ENCODE measurements at places on chromosomes 2 and 18.

- no peak for DNase-seq
These were observed 97.6 kb downstream of the UXS1 start for GRCh38 chr2:106096299-106097037.

- no peak for DNase-seq
These were observed 42.2 kb downstream of the ARID5A start for GRCh38 chr2:96578731-96579130.

DNA sequence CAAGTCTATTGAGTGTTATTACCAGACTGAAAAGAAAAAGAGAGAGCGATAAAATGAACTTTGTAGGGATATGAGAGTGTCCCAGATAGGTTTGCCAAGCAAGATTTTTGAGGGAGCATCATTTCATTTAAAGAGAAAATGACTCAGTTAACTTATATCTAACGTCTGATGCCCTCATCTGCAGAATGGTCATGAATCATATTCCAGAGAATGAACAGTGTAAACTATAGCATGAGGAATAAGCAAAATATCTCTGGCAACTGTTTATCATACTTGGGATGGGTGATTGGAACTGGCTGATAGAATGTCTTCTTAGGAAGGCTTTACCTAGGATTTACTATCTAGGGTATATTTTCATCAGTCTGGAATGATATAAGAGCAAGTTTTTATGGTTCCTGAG, 289.4 kb downstream of the CMPK2 start:
- no peak for DNase-seq

GRCh38 chr2:240229005-240229404, 88.5 kb upstream of the OTOS start:
- DNase-seq = no peak

DNA sequence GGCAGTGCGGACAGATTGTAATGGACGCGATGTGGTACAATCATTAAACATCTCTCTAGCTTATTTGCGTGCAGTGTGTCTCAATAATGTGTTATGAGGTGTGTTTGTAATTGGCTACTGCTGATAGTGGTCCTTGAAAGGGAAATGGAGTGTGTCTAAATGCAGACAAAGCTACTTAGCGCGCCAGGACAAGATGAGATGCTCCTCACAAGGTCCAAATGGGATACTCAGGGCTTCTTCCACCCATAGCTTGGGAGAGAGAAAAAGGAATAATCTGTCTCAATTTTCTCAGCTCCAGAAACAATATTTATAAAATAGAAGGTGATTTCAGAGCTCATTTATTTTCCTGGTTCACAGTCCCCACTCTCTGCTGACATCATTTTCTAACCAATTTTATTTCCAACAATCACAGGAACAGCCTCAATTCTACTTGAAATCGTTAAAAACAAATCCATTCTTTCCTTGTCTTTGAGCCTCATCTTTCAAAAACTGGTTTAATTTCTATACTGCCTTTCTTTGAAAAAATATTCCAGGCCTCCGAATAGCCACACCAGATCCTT, 28.5 kb downstream of the GALNT14 start:
- no peak for DNase-seq

DNA sequence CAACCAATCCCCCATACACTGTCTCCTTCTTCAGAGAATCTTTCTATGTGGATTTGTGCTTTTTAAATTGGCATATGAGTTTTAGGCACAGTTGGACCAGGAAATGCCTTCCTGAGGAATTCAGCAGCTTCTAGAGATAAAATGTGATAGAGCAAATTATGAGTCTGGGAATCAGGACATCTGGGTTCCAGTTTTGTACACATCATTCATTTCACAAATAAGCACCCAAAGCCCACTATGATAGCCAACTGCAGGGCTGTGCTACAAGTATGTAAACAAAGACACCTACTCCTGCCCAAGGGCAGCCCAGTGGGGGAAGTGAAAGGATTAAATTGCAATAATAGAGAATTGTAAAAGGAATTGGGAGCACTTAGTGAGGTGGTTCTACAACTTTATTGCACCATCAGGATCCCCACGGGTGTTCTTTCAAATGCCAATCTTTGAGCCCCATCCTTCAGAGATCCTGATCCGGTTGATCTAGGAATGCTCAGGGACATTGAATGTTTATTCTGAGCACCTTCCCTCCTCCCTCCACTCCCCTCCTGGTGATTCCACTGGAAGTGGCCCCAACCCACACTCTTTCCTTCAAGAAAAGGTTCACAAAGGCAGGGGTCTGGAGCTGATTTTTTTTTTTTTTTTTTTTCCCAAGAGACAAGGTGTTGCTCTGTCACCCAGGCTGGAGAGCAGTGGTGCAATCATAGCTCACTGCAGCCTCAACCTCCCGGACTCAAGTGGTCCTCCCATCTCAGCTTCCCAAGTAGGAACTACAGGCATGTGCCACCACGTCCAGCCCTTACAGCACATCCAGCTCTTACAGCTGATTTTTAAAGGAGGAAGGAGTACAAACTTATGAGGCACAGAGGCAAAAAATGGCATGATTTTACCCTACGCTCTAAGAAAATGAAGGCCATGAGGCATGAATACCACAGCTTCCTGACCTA, 11.1 kb upstream of the KCMF1 start:
- no peak for DNase-seq

GRCh38 chr2:236693531-236693930, 123.9 kb downstream of the ACKR3 start:
- DNase-seq = no peak

GRCh38 chr18:9627642-9628041, 13.3 kb upstream of the PPP4R1 start:
- DNase-seq = no peak

DNA sequence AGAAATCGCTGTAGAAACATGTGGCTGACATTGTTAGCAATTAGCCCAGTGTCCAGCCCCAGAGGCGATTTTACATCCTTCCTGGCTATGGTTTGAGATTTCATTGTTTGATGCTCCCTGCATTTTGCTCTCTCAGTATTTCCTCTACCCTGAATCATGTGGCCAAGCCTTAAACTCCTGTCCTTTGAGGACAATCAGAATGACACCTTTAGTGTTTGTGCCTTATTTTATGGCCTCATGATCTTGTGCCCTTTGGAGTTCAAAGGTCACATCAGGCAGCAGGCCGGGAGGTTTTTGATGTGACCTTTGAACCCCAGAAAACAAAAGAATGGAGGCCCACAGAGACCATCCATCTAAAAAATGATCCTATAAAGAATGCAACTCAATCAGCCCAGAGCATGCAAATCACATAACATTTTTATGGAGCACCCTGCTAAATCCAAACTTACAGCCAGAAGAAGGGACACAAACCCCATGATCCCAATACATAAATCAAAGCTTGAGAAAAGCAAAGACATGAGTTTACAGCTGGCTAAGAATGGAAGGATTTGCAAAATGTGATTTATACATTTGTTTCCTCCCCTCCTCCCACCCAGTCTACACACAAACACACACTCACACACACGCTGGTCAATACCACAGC, 52.5 kb downstream of the FECH start:
- DNase-seq = no peak

DNA sequence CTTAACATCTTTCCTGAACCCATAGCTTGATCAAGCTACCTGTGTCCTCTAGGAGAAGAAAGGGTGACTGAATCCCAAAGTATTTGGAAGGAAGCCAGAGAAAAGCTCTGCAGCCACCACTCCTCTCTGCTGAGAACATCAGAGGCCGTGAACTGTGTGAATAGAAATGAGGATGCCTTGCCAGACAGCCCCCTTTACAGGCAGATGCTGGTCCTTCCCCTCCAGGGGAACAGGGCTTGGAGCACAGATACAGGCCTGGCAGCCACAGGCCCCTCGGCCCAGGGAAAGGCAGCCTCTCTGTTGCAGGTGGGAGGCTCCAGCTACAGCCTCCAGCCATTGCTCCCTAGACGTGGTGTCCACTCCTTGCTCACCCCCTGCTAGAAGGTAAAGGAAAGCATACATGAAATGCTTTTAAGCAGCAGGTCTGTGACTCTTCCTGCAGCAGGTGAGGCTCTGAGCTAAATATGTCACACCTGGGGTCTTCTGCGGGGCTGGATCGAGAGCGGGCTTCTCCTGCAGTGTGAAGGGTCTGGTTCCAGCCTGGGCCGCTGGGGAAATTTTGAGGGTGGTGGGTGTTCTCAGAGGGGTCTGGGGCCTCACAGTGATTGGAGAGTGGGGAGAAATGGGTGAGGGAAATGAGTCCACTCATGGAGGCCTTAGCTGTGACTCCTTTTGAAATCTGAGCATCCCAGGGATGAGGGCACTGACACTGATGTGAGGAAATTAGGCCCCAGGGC, 234.0 kb downstream of the KLHL29 start:
- no peak for DNase-seq

GRCh38 chr18:44789710-44790109, 109.0 kb downstream of the SETBP1 start:
- DNase-seq = no peak

DNA sequence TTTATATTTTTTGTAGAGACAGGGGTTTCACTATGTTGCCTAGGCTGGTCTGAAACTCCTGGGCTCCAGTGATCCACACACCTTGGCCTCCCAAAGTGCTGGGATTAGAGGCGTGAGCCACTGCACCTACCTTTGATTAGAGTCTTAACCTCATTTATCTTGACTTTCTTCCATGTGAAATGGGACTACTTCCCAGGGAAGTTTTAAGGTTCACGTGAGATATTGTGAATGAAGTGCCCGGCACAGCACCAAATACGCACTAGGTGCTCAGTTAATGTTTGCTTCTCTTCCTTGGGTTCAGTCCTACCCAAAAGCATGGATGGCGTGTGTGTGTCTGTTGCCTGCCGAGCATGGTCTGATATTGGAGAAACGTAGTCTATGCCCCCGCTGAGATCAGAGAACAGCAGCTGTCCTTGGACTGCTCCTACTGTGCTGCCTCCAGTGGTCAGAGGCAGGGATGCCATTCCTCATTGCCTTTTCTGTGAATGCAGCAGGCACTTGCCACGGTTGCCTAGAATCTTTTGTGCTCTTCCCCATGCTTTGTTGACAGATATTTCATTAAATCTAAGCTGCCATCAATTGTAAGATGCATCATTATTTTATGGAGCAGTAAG, 12.3 kb upstream of the TFCP2L1 start:
- DNase-seq = no peak

DNA sequence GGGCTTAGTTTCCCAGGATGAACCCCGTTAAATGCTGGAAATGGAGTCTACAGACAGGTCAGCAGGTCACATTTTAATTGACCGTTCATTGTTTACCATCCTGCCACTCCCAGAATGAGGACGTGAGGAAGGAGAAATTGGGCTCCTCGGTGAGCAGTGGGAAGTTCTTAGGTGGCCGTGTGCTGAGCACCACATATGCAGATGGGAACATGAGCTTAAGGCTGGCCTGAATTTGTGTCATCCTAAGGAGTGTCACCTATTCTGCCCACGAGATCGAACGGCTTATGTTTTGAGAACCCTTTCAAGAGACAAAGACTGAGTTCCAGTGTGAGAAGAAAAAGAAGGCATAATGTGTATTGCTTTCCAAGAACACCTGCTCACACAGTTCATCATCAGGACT, 234.4 kb upstream of the PXDN start:
- DNase-seq = no peak

DNA sequence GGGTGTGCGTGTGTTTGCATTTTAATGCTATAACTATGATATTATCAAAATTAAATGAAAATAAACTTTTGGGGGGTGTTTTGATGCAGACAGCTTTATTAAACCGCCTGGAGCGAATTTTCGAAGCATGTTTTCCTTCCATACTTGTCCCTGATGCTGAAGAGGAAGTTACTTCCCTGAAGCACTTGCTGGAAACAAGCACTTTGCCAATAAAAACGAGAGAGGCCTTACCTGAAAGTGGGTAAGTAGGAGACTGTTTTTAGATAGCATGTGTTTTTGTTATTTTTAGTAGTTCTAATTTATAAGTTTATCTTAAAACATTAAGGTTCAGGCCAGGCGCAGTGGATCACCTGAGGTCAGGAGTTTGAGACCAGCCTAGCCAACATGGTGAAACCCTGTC, 43.3 kb downstream of the AFTPH start:
- DNase-seq = no peak

DNA sequence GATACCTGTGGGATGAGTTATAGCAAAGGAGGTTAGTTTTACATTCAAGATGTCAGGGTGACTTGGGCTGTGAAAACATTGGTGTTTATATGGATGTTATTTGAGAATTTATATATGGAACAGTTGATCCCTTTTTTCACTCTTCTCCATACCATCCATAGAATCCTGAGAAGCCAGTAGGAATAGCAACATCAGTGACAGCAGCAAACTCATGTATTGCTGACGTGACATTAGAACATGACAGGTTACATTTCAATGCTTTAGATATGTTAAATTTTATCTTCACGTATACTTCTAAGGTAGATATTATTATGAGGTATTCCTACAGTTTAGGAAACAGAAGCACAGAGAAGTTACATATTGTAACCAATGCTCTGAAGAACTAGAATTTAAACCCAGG, 745.2 kb upstream of the GCFC2 start:
- DNase-seq = no peak

- DNase-seq = no peak
These were observed 121.6 kb downstream of the RBMS1 start for GRCh38 chr2:160372010-160372356.

DNA sequence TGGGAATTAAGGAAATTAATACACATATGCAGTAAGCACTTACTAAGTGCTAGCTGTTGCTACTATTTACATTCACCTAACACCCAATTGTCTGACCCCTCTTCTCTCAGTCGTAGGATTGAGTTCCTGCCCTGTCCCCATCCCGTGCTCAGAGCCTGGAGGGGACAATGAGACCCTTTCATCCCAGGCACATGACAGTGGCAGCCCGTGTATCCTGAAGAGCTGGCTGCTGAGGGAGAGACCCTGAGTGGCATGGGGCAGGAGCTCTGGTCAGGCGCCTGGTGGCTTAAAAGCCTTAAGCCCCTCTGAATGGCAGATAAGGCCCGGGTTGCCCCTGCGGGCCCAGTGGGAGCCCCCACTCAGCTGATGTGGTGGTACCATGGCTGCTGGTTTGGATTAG, 99.0 kb downstream of the DYSF start:
- DNase-seq = no peak

- no peak for DNase-seq
These were observed 782.6 kb downstream of the MBD2 start for GRCh38 chr18:53441761-53442414.

DNA sequence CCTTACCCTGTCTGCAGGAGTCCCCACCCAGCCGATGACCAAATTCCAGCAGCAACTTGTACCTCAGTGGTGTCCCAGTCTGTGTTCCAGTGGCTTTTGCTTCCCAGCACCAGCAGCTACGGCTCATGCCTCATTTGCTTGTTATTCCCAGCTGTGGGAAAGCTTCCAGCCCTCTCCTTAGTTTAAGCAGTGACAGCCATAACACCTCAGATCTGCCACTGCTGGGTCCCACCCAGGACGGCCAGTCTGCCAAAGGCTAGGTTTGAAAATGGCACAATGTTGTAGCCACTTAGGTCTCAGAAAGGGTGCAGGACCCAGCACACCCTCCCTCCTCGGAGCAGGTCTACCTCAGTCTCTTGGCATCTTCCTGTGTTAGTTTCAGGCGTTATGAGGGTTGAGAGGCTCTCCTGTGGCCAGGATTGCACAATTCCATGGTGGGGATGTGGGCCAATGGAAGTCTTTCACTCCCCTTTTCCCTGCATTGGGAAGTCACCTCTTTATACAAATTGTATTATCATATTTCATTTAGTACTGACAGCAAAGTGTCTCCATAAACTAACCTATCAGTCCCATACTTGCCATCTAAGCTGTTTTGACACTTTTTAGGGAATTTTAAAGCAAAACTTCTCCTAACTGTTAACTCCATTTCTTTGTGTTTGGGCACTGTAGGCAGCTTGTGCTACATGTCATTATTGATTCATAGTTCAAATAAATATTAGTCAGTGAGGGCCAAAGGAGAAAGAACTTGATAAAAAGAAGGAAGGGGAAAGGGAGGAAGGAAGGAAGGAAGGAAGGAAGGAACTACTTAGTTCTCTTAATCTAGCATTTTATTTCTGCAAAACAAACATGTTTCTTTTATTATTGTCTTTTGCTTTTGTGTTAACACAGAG, 62.9 kb upstream of the FAM110C start:
- no peak for DNase-seq
